IMR-90 (cell line): ENCODE measurements at places on chromosomes 2 and 18. TPM values are rescaled to one million over a fixed set of nuclear protein-coding genes. Genes with fewer than 3 reads are reported as not detected.

The NTSR2 gene
- total RNA-seq = not detected in 2 replicates

The ATP8B1 gene
- total RNA-seq = 136 and 170 TPM in 2 replicates

The GPR39 gene
- total RNA-seq = 7.2 and 9.0 TPM in 2 replicates

The SPP2 gene
- not detected in 2 replicates for total RNA-seq
